Cortex of kidney (tissue), 1 donor: ENCODE measurements at places on chromosomes 7 and 10.

- DNase-seq: no peak
Measured at GRCh38 chr10:22657024-22657423, 57.4 kb downstream of the PIP4K2A start.

GRCh38 chr7:72101444-72101843 is 310.7 kb downstream of the CALN1 start:
- DNase-seq: no peak

- no peak for DNase-seq
Measured at GRCh38 chr7:84264396-84264795, 69.8 kb upstream of the SEMA3A start.

GRCh38 chr7:32379510-32380112 is 110.6 kb downstream of the LSM5 start:
- DNase-seq: no peak

- no peak for DNase-seq
Measured at GRCh38 chr7:130942211-130942964, 208.4 kb upstream of the KLF14 start.

DNA sequence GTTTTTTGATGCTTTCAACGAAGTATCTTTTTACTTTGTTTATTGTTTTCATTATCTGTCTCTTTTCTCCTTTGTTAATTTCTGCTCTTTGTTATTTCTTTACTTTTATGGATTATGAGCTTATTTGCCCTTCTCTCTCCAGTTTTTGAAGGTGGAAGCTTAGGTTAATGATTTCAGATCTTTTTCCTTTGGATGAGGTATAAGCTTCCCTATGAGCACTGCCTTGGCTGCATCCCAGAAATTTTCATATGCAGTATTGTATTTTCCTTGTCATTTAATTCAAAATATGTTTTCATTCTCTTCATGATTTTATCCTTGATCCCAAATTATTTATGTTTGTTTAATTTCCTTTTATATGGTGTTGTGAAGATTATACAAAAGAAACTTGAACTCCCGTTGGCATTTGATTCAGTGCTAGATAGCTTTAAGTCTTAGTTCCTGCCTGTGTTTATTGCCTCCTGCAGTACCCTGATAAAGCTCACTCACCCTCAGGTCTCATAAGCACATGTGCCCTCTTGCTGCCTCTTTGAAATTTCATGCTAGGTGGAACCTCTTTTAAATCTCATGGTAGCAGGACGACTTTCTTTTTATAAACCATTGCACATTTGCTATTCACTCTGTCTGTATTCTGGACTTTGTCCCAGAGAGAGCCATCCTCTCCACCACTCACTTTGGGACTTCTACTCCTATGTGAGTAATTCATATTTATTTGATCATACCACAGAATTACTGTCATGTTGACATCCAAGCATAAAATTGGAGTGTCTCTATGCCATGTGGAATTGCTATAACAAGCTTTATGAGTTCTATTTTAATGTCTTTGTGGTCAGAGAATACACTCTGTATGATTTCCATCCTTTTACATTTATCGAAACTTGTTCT is 23.0 kb upstream of the CEP41 start:
- no peak for DNase-seq

DNA sequence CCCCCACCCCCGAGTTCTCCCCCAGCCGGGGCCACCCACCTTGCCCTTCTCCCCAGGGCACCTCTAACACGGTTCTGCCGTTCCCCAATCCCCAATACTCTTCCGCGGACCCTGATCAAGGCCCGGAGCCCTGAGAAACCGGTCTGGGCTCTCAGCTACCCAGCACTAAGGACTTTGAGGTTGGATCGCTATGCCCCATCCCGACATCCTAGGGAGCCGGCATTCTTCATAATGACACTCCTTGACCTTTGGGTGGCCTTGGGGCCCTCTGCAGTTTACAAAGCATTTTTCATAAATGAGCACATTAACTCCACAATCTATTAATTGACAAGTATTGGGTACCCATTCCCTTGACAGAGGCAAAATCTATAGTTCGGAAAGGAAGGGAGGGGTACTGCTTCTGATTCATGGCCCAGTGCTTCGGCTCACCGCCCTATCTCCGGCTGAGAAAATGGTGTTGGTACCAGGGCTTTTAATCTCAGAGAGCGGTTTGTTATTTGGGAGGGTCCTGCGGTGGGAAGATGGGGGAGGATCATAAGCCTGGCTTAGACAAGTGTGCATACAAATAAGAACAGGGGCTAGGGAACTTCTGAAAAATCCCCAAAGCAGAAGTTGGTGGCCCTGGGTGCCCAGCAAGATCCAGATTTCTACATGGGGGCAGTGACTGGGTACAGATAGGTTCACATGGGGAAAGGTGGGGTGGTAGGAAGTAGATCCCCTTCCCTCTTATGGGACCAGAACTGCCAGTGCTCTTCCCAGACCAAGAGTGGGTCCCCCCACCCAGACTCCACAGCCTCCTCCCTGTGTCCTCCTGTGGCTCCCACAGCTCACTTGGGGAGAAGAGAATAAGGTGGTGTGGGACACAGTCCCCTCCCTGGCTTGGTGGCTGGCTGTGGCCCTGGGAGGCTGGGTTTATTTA is 3.2 kb downstream of the IMPDH1 start:
- no peak for DNase-seq

DNA sequence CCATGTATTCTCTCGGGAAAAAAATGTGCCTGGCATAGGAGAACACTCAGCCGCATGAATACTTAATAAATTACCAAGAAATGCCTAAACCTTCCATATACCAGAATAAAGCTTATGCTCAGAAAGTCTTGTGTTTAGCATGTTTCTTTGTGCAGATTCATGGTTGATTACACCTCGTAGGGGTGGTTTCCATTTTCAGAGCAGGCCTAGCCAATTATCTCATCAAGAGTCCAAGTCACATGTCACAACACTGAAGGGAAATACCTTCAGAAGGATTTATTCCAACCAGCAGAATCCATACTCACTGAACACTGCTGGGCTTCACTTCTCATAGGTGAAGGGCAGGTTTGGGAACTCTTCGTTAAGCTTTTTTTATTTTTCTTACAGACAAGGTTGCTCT is 539.7 kb downstream of the PLXDC2 start:
- DNase-seq: no peak
